ENCODE measurements at places on chromosomes 5 and 9.

GRCh38 chr9:109192732-109193361 lies 25.8 kb upstream of the FRRS1L start:
- H3K4me3 ChIP-seq: no peak overlapping the region
- no peak overlapping the region for H3K27ac ChIP-seq
- H3K36me3 ChIP-seq: no peaks in the 10 kb centered on the region
- DNase-seq: no peak

GRCh38 chr9:95175523-95175922 lies 142.0 kb downstream of the FANCC start:
- H3K36me3 ChIP-seq: no peaks in the 10 kb centered on the region
- DNase-seq: no peak
- no peaks in the 10 kb centered on the region for H3K4me1 ChIP-seq
- H3K4me3 ChIP-seq: no peak overlapping the region

- H3K4me1 ChIP-seq: no peaks in the 10 kb centered on the region
- DNase-seq: no peak
- H3K27me3 ChIP-seq: no peaks in the 10 kb centered on the region
- no peak overlapping the region for H3K27ac ChIP-seq
- H3K4me3 ChIP-seq: no peak overlapping the region
Measured at GRCh38 chr5:131150408-131150807, 14.6 kb downstream of the HINT1 start.

- no peak for DNase-seq
- H3K36me3 ChIP-seq: no peaks in the 10 kb centered on the region
- no peaks in the 10 kb centered on the region for H3K27me3 ChIP-seq
- no peaks in the 10 kb centered on the region for H3K4me1 ChIP-seq
Measured at GRCh38 chr5:177080265-177080664, 6.5 kb upstream of the FGFR4 start.

GRCh38 chr9:133787754-133788025 lies 49.5 kb upstream of the SARDH start:
- H3K4me1 ChIP-seq: peaks cover 16% of the 10 kb centered on the region
- no peak overlapping the region for H3K4me3 ChIP-seq
- no peak for DNase-seq
- no peak overlapping the region for H3K27ac ChIP-seq

GRCh38 chr5:133638436-133638835 lies 26.1 kb upstream of the FSTL4 start:
- H3K4me3 ChIP-seq: no peak overlapping the region
- H3K27ac ChIP-seq: no peak overlapping the region
- no peaks in the 10 kb centered on the region for H3K4me1 ChIP-seq
- no peaks in the 10 kb centered on the region for H3K36me3 ChIP-seq
- no peak for DNase-seq

DNA sequence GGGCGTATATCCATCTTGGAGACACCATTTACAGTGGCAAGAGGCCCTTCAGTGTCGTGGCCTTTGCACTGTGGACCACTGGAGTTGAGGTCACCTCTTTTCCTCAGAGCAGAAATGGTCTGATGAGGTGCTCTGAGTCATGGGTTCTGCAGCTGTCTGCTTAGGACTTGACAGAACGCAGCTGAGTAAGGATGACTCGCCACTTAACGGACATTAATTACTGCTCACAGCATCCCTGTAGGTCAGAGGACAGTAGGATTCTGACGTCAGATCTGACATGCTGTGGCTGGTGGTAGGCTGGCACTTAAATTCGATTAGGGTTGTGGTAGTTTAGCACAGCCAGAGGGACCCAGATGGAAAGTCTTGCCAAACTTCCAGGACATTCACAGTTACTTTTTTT lies 479.4 kb downstream of the DMAC1 start:
- H3K27ac ChIP-seq: peak overlapping the region; percentile 10
- no peaks in the 10 kb centered on the region for H3K27me3 ChIP-seq
- peak; percentile 16 for DNase-seq
- H3K4me1 ChIP-seq: peaks cover 2% of the 10 kb centered on the region

GRCh38 chr5:102865171-102865509 lies 110.0 kb downstream of the PAM start:
- no peaks in the 10 kb centered on the region for H3K36me3 ChIP-seq
- peak; percentile 75 for DNase-seq
- H3K27me3 ChIP-seq: no peaks in the 10 kb centered on the region
- no peaks in the 10 kb centered on the region for H3K4me1 ChIP-seq
- H3K4me3 ChIP-seq: no peak overlapping the region
- peak overlapping the region; percentile 42 for H3K27ac ChIP-seq

DNA sequence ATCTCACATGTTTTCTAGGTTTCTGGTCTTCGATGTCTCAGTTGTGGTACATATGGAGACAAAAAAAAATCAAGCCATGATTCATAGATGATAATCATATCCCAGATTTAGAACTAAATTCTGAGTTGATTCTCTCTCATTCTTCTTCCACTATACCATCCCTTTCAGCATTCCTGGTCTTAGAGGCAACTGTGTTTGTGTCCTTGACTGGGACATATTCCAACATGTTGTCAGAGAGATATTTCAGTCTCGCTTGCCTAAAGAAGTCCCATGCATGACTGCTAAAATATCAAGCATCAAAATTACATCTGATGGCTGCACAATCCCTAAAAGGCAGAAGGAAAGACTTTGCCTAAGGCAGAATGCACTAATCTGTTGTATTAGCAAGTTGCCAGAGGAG lies 236.6 kb downstream of the PSAT1 start:
- no peaks in the 10 kb centered on the region for H3K27me3 ChIP-seq
- no peak for DNase-seq
- H3K4me3 ChIP-seq: no peak overlapping the region
- no peaks in the 10 kb centered on the region for H3K4me1 ChIP-seq
- H3K27ac ChIP-seq: no peak overlapping the region

GRCh38 chr5:111580956-111581355 lies 68.6 kb upstream of the STARD4 start:
- no peak for DNase-seq
- H3K27ac ChIP-seq: no peak overlapping the region
- no peaks in the 10 kb centered on the region for H3K36me3 ChIP-seq
- H3K27me3 ChIP-seq: no peaks in the 10 kb centered on the region

DNA sequence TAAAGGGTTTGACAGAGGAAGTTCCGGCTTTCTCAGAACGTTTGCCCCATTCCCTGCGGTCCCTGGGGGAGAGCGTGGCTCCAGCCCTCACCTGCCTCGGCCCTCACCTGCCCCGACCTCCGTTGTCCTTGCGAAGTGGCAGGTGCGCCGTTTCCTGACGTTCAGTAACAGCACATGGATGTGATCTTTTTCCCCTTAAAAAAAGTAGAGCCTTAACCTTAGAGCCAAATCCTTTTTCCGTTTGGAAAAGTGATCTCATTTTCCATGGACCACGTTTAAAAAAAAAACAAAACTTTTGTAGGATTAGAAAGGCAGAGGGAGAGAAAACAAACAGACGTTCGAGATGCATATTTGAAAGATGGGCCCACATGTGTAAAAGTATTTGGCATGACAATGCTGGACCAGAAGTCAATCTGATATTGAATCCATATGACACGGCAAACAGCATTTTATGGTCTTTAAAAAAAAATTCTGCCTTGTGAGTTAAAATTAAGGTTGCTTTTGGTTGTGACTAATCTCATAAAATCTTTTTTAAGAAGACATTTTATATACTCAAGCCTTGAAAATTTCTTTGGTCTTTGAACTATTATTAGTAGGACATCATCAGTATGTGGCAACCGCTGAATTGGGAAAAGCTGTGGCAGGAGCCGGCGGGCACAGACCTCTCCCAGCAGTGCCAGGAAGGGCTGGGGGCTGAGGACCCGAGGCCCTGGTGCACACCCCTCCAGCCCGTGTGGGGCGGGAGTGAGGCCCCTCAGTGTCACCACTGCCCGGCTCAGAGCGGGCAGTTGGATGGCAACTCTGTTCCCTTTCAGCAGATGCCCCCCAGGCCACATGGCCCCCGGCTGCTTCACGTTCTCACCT lies 42.5 kb upstream of the EXOC3 start:
- H3K27me3 ChIP-seq: no peaks in the 10 kb centered on the region
- no peak overlapping the region for H3K27ac ChIP-seq
- H3K4me3 ChIP-seq: no peak overlapping the region
- H3K36me3 ChIP-seq: no peaks in the 10 kb centered on the region
- peak; percentile 68 for DNase-seq

- peak overlapping the region; percentile 92 for H3K27ac ChIP-seq
- DNase-seq: peak; percentile 30
- peak overlapping the region; percentile 76 for H3K4me3 ChIP-seq
- peaks cover 19% of the 10 kb centered on the region for H3K4me1 ChIP-seq
Measured at GRCh38 chr9:136848393-136849037, 694 bp upstream of the PHPT1 start.

- no peak overlapping the region for H3K27ac ChIP-seq
- H3K4me1 ChIP-seq: no peaks in the 10 kb centered on the region
- no peak overlapping the region for H3K4me3 ChIP-seq
- H3K27me3 ChIP-seq: no peaks in the 10 kb centered on the region
- H3K36me3 ChIP-seq: no peaks in the 10 kb centered on the region
Measured at GRCh38 chr5:163619951-163620350, 114.5 kb downstream of the MAT2B start.

- H3K27ac ChIP-seq: no peak overlapping the region
- peaks cover 2% of the 10 kb centered on the region for H3K4me1 ChIP-seq
- no peak for DNase-seq
- H3K4me3 ChIP-seq: no peak overlapping the region
Measured at GRCh38 chr5:19855453-19855852, 132.5 kb downstream of the CDH18 start.

DNA sequence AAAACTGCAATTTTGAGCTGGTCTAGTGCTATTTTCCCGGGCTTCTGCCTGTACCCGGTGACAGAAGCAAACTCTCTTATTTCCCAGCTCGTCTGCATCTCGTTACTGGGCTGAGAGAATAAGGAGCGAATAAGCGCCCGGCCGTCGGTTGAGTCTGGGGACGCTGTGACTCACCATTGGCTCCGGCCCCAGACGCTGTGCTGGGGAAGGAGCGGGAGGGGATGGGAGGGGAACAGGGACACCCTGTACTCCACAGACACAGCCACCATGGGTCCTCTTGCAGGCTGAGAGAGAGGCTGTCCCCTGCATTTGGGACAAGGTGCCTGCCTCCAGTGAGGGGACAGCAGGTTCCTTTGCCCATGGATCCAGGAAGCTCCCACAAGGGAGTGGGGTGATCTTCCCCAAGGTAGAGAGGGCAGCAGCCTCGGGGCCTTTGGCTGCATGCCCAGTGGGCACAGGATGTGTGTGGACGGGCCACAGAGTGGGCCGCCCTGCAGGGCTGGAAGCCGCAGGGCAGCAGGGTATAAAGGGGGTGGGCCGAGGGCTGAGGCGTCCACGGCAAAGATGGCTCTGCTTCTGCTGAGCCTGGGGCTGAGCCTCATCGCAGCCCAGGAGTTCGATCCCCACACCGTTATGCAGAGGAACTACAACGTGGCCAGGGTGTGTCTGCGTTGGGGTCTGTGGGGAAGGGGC lies at the start of gene LCN9:
LCN9 (plus strand) TSS at position 552 of the 693 bp plus-strand sequence; CDS start at position 565, 13 bp downstream.
- no peak within 1 kb of the TSS for H3K27ac ChIP-seq
- no peaks in the 10 kb centered on the region for H3K4me1 ChIP-seq
- no peaks in the 10 kb centered on the region for H3K27me3 ChIP-seq
- H3K36me3 ChIP-seq: no peaks in the 10 kb centered on the region

DNA sequence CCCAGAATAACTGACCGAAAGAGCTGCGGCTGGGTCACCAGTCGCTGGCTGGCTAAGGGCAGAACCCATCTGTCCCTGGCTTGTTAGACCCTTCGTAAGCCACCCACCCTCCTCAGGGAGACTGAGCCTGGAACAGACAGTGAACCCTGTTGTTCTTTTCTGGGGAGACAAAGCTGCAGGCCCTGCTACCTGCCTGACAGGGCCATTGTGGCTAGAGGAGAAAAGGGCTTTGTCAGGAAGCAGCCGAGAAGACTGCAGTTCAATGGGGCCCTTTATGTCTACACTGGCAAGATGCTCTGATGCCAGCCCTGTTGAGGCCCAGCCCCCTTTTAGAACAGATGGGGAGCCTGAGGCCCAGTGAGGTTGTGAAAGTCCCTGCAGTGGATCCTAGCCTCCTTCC lies 3.7 kb upstream of the NIPAL4 start:
- H3K4me1 ChIP-seq: peaks cover 12% of the 10 kb centered on the region
- H3K4me3 ChIP-seq: no peak overlapping the region
- no peaks in the 10 kb centered on the region for H3K36me3 ChIP-seq
- H3K27me3 ChIP-seq: no peaks in the 10 kb centered on the region

DNA sequence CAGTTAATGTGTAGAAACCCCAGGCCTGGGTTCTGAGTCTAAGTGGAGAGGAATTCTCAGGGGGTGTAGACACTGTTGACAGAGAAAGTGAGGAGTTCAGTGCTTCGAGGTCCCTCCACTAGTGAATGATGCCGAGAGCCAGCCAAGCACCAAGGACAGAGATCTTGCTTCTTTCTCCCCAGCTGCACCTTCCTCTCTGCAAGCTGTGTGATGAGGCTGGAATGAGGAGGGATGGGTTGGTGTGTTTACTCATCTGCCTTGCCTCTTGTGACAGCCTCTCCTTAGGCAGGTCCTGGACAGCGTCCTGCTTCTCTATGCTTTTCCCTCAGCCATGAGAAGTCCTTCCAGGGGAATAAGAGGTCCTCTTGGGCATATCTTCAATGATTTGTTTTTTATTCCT lies 35.3 kb downstream of the HNRNPH1 start:
- H3K4me3 ChIP-seq: no peak overlapping the region
- H3K27ac ChIP-seq: no peak overlapping the region
- H3K36me3 ChIP-seq: peaks cover 50% of the 10 kb centered on the region
- peak; percentile 15 for DNase-seq

DNA sequence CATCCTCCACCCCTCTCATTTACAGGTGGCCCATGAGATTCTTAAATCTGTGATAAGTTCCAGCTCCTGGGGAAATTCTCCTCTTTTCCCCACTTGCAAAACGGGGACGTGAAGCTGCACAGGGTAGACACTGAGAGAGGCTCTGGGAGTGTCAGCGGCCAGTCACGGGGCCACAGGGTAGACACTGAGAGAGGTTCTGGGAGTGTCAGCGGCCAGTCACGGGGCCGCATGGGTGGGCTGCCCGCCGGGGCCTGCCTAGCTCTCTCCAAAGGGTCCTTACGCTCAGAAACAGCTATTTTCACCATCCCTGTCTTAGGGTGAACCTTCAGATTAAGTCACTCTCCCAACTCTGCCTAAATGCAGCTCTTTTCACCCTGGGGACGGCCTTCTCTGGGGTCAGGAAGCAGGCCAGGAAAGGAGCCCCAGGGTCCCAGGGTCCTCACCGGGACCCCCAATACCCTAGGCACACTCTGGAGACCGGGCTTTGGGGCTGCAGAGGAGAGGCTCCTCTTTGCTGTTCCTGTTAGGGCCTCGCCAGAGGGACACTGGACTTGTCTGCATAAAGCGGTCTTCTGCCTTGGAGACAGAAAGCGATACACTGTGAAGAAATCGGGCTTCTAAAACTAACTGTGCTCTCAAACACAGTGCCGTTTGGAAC lies 1.5 kb downstream of the FAM78A start:
- no peaks in the 10 kb centered on the region for H3K36me3 ChIP-seq
- no peak overlapping the region for H3K4me3 ChIP-seq
- peaks cover 2% of the 10 kb centered on the region for H3K4me1 ChIP-seq
- peak; percentile 42 for DNase-seq

- no peaks in the 10 kb centered on the region for H3K36me3 ChIP-seq
- no peak overlapping the region for H3K4me3 ChIP-seq
- H3K27ac ChIP-seq: no peak overlapping the region
- peaks cover 4% of the 10 kb centered on the region for H3K27me3 ChIP-seq
Measured at GRCh38 chr5:1651971-1652872, 128.5 kb upstream of the LPCAT1 start.

Data from trophoblast cell (in vitro differentiated cells and primary cell).